ENCODE measurements at places on chromosomes 3 and 15.
A peak's percentile ranks its signal among the peaks of the same experiment; 100 is the strongest.

- no peak for DNase-seq
Observed at GRCh38 chr3:123595396-123596180, 10.7 kb upstream of the HACD2 start.

DNA sequence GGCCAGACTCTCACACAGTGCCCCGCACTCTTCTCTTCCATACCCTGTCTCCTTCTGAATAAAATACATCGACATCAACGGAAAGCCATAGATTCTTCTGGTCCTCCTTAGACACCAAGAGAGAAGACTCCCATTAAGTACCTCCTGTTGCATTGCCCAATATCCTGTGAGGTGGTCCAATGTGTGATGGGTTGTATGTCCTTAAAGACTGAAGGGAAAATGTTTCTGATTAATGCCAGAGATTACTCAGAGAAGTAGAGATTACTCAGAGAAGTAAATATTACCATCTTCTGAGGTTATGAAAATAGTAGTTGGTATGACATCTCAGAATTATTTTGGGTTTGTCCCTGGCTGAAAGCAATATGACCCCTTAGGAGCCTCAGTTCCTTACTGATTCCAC lies 60.8 kb upstream of the GALNT15 start:
- no peak for DNase-seq

DNA sequence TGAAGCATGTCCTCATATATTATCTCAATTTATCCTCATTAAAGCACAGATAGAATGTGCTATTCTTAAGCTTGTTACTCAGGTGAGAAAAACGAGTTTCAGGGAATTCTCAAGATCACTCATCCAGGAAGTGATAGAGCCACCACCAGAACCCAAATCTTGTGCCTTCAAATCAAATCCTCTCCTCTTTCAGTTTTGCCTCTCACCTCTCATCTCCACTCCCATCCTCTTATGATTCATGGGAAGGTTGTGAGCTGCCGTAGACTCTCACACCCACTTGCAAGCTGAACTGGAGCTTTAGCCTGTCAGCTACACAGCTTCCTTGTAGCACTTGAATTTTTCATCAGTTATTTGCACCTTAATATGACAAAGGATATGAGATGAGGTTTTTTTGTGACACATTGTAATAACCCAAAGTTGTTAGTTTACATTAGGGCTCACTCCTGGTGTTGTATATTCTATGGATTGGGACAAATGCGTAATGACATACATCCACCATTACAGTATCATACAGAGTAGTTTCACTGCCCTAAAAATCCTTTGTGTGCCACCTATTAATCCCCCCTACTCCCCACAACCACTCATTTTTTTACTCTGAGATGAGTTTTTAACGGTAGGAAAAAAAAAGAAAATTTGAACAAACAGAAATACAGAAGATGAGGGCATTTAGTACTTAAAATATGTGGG lies 25.7 kb downstream of the GPR15 start:
- no peak for DNase-seq

GRCh38 chr3:122730240-122730639 lies 49.6 kb downstream of the PARP14 start:
- peak; percentile 13 for DNase-seq

DNA sequence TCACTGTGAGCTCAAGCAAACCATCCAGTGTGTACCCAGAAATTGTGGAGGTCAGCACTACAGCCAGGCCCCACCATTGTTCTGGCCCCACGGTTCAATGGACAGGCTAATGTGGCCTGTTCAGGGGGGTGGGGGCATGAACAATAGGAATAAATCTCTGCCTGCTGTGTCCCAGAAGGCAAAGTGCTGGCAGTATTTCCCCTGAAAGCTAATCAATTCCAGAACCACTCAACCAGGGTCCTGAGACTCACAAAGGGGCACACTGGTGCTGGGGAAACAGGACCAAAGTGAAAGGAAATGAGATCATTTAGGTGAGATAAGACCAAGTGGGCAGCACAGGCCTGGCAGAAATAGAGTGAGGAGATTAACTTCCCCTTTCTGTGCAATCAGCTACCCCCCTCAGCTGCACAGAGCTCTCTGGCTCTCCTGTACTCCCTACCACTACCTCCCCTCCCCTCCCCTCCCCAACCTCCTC lies 11.5 kb downstream of the CRYGS start:
- no peak for DNase-seq

DNA sequence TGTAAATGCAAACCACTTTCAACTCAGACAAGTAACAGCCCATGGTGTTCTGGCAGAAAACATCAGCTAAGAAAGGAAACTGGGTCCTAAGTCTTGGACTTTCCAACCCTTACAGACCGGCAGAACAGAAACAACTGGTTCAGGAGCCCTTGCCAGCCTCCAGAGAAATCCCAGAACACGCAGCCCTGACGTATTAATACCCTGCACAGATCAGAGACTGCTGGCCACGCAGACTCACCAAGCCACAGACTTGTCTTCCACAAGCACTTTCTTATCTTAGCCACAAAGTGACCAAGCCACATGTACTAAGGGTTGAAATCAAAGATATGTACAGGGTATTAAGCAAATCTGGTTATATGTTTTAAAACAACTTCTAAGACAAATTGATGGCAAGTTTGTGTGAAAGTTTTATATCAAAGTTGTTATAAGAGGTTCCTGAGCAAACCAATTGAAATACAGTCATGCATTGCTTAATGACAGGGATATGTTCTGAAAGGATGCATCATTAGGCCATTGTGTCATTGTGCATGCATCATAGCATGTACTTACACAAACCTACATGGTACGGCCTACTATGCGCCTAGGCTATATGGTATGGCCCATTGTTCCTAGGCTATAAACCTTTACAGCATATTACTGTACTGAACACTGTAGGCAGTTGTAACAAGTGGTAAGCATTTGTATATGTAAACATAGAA lies 36.8 kb downstream of the BTD start:
- DNase-seq = no peak

DNA sequence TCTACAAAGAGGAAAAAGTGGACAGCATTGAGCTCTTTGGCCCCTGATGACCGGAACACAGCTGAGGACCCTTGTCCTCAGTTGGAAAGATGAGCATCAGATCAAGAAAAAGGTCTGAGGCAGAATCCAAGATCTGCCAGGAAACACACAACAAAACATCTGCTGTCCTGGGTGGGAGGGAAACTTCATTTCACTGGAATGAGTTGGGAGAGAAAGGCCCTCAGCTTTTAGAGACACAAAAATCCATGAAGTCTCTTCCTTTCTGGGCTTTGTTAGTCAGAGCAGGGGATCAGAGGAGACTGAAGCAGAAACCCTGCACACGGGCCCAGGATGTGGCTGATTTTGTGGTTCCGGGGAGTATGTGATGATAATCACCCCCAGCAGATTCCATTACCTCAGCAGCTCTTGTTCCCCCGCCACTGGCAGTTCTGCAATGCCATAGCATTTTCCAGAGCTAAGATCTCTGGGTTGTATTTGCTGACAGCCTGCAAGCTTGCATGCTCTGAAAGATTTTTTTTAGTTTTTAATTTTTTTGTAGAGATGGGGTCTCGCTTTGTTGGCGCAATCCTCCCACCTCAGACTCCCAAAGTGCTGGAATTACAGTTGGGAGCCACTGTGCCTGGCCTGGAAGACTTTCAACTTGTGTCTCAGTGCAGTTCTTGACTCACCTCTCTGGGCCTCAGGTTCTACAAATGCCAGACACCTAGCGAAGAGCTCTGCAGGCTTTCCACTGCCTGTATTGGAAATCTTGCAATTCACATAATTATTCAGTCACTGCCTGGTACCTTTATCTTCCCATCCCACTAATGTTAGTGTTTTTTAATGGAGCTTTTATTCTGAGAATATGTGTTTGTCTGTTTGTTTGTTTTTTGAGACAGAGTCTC lies 5.8 kb upstream of the TATDN2 start:
- peak; percentile 79 for DNase-seq

DNA sequence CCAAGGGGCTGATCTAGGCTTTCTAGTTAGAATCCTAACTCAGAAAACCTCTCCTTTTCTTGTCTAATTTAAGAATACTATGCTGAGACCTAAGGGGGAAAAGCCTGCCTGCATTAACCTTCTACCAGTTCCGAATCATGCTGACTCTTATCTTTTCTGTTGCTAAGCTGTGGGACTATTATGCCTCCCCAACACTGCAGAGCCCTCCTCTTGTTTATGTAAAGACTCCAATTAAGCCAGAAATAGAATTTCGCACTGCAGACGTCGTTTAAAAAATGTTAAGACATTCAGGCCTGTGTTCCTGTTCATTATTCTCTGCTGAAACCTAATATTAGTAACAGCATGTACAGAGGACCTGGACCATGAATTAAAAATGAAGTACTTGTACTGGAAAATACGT lies 310.6 kb upstream of the ATP11B start:
- no peak for DNase-seq

Measured in astrocyte of the hippocampus (primary cell).